ENCODE measurements at places on chromosomes 16 and 17.

DNA sequence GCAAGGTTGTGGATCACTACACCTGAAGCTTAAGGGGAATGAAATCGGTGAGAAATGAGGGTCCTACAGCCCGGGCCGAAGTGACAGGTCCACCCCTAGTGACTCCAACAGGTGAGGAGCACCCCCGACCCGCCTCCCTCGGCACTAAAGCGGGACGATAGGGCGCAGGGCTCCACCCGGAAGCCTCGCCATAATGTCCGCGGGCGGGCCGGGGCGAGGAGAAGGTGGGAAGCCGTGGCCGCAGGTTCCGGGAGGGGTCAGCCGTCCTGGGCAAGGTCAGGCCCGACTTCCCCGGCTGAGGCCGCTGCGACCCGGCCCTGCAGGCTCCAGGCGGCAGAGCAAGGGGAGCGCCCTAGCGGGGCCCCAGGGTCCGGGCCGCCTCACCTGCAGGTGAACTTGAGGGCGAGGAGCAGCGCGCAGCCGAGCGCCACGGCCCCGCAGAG, 543 bp downstream of the TXNDC11 start:
- peak; percentile 7 for DNase-seq

- no peak for DNase-seq
These were observed 6.4 kb downstream of the NPRL3 start for GRCh38 chr16:132120-132519.

GRCh38 chr17:77319211-77320043, 178.7 kb downstream of the SEC14L1 start:
- no peak for DNase-seq

GRCh38 chr17:36721560-36722120, 120.3 kb downstream of the MRM1 start:
- peak; percentile 98 for DNase-seq

DNA sequence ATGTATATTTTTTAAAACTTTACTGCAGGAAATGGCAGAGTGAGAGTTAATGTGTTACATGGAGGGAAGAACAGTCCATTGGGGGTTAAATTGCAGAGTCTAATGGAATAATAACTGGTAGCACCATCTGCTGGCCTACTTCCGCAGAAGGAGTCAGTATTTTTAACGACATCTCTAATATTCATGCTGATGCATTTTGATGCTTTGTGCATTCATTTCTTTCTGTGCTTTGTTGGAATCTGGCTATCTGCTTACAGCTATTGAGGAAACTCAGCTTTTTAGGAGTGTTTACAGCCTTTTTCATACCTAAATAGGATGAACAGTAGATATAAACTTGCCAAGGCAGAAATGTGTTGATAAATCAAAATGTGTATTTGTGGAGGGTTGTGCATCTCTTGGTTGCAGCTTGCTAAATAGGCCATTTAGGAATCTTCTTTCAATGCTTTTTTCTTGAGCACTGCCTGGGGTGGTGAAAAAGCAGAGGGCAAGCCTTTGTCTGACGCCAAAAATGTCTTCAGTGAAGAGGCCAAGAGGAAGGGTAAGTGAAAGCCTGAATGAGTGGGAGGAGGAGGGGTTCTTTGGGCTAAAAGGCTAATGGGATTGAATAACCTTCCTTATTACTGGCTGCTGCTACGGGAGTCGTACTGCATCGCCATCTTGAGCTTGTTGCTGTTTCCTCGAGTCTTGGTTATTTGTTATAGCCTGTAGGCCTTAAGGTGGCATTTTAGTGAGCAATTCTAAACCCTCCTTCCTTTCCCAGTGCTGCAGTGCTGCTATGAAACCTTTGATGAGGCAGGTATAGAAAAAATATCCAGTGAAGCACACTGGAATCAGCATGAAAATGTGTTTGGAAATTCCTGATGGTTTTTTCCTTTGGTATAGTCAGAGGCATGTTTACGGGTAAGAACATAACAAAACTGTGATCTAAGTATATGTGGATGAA, 153.3 kb downstream of the CHD9 start:
- DNase-seq = peak; percentile 80

DNA sequence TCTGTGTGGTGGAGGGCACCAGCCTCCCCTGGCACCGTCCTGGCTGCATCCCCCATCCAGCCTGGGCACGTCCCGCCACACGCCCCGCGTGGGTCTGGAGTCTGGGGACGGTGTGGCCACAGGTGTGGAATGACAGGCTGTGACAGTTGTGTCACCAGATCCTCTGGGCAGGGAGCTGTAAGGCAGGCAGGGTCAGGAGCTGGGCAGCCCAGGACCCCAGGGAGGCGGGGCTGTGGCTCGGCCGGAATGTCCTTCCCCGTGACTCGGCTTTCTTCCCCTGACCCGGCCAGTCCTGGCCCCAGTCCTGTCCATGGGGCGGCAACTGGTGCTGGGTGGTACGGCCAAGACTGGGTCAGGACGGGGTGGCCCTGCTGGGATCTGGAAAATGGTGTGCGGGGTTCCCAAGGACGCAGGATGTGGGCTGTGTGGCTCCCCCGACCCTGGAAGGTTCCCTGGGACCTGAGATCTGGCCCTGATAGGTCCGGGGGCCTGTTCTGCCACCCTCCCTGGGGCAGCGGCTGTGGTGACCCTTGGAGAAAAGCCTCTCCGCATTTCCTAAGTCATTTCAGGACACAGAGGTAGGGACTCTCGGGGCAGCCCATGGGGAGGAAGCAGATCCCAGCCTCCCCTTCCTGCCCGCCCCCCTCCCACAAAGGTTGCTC, 3.3 kb upstream of the SLC16A3 start:
- DNase-seq = no peak

- DNase-seq = no peak
These were observed 12.7 kb downstream of the HIC1 start for GRCh38 chr17:2067608-2068024.

- no peak for DNase-seq
These were observed 77.7 kb downstream of the XYLT1 start for GRCh38 chr16:17392857-17393692.

GRCh38 chr17:79735096-79735495, 4.4 kb downstream of the ENPP7 start:
- no peak for DNase-seq

DNA sequence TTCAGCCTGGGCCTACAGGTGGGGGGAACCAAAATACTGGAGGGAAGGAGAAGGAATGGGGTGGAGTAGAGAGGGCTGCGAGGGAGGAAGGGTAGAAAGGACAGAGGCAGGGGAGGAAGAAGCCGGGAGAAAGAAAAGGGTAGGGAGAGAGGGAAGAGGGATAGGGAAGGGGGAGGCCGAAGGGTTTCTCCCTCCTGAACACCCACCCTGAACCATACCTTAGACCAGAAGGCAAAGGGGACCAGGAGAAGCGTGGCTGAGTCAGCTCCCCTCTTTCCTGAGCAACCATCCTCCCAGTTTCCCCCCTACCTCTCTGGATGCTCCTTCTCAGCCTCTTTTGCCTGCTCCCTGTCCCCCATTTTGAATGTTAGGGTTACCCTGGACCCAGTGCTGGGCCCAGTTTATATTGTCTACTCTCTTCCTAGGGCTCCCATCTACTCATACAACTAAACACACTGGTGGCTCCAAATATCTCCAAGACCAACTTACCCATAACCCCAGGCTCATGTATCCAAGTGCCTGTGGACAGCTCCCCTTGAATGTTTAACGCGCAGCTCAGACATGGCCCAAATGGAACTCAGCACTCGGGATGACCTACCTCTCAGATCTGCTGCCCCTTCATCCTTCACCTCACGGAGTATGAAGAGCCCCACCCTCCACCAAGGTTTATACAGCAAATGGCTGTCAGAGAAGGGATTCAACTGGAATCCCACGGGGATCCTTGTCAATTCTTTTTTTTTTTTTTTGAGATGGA, 7.8 kb downstream of the TSPOAP1 start:
- DNase-seq = no peak

Measured in NCI-H1436 (cell line).